ENCODE measurements at places on chromosomes 3 and 15.

GRCh38 chr15:41281236-41281635 lies 50.2 kb downstream of the CHP1 start:
- no peak for DNase-seq

GRCh38 chr3:12585970-12586369 lies 29.1 kb downstream of the MKRN2 start:
- DNase-seq: no peak

- DNase-seq: no peak
These were observed 28.1 kb downstream of the CHST2 start for GRCh38 chr3:143147707-143148106.

DNA sequence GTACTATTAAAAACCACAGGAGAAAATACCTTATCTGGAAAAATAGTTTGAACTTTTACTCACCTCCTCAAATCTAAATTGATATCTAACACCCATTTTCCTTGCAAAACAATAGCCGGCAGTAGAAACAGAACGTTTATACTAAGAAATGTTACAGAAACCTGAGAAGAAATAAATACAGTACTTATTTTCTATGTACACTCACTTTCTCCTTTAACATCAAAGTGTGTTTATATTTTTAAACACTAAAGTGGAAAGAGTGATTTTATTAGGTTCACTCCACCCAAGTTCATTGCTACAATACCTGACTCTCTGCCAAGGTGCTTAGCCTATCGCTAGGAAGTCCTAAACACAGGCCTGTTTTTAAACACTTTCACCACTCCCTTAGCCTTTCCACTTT lies 87.8 kb upstream of the TJP1 start:
- no peak for DNase-seq

GRCh38 chr3:17065881-17066280 lies 181.1 kb downstream of the PLCL2 start:
- no peak for DNase-seq

- DNase-seq: no peak
These were observed 43.7 kb downstream of the ZDHHC3 start for GRCh38 chr3:44932271-44932670.
